ENCODE measurements at places on chromosomes 11 and 22.

DNA sequence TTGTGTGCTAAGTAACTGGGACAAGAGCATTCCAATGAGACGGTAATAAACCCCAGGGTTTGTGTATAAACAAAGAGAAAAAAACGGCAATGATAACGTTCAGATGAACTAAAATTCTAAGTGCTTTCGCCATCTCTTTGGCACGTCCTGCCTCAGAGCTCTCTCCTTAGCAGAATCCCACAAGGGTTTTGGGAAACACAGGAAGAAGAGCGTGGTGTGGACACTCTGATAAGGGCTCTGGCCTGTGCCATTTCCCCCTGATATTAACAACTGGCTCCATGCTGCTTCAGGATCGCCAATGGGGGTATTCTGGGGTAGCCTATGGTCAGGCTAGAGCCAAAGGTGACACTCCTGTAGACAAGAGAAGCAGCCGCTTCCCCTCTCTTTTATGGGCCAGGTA is 18.4 kb downstream of the ABCC8 start:
- no peak for DNase-seq

DNA sequence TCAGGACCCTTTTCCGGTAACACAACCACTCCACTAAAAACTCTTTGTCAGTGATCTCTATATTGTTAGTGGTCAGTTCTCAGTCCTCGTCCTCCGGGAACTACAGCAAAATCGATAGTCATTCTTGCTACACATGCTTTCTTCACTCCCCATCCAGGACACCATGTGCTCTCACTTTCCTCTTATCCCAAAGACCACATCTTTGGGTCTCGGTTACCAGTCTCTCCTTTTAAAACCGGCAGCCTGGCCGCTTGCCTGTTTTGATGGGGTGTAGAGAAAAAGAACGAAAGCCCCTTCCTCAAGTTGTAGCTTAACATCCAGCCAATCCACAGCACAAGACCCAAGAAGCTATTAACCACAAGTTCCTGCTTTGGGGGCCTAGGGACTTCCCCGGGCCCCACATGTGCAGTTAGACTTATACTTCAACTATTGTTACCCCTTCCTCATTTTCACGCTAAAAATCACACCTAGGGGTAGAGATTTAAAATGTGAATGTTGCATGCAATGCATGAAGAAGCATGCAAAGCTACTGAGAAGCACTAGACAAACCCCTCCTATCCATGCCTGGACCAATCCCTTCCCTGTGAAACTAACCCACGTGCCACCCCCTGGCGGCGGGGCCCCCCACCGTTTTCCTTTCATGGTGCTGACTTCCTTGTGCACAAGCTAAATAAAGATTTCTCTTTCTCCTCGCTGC is 1.5 kb upstream of the TOLLIP start:
- DNase-seq = no peak

DNA sequence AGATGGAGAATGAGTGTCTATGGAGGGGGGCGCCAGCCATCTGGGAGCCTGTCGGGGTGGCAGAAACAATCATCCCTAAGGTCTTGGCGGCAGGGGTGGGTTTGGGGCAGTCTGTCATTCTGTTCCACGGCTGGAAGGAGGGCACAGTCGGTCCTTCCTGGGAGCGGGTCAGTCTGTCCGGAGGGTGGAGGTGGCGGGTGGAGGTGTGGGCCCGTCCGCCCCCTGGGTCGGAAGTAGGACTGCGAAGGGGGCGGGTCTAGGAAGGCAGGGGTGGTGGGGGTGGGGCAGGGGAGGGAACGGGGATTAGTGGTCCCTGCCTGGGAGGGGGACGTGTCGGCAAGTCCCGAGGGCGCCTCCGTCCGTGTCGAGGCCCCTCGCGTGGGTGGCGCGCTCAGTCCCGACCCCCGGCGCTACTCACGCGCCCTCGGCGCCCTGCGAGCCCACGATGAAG is 461 bp downstream of the TBC1D10A start:
- DNase-seq = no peak

DNA sequence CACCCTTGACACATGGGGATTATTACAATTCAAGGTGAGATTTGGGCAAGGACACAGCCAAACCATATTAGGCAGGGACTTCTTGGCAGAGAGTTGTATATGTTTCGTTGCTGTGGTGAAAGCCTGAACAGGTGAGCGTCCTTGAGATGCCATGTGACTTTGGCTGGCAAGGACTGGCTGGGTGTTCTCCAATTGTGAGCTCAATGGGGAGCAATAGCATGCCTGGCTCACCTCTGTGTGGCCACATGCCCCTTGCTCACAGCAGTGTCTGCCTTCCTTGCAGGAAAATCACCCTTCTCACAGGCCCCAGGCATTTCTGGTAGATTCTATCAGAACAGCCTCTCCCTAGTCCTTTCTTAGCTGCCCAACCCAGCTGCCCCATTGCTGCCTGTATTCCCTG is 105.5 kb downstream of the PARVA start:
- DNase-seq = no peak

GRCh38 chr11:114075891-114076441 is 16.5 kb downstream of the ZBTB16 start:
- DNase-seq = no peak

GRCh38 chr11:113840932-113841664 is 34.3 kb downstream of the USP28 start:
- DNase-seq = no peak

- no peak for DNase-seq
These were observed 103.1 kb downstream of the NAT10 start for GRCh38 chr11:34208266-34209135.

DNA sequence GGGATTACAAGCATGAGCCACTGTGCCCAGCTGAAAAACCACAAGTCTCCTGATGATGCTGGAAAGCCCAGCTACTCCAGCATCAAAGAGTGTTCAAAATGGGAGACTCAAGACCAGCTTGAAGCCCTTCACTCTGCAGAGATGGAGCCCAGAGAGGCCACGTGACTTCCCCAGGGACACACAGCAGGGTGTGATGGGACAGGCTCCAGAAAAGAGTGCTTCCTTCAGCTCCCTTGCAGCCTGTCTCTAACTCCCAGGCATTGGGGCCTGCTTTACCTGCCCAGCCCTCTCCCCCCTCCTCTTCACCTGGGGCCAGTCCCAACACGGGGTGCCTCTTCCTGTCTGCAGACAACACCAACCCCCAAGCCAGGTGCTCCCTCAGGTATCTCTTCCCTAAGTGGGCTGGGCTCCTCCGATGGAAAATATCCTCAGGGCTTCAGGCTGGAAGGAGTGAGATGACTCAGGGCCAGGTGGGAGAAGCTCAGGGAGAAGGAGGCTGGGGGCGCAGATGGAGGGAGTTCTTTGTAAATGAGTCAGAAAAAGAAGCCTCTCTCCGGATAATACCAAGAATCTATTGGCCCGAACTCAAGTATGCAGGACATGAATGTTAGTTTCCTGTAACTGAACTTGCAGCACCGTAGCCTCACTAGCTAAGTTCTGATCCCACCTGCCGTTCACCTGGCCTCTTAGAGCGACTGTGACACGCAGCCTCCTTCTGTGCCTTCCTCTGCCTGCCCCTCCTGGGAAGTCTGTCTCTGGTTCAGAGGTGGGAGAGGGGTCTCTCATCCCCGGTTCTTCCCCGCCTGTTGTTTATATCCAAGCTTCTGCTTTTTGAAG is 326.6 kb downstream of the MN1 start:
- DNase-seq = no peak

- no peak for DNase-seq
These were observed 2.9 kb downstream of the CHID1 start for GRCh38 chr11:907668-908067.

- no peak for DNase-seq
These were observed 30.5 kb upstream of the FNBP4 start for GRCh38 chr11:47797633-47798032.

DNA sequence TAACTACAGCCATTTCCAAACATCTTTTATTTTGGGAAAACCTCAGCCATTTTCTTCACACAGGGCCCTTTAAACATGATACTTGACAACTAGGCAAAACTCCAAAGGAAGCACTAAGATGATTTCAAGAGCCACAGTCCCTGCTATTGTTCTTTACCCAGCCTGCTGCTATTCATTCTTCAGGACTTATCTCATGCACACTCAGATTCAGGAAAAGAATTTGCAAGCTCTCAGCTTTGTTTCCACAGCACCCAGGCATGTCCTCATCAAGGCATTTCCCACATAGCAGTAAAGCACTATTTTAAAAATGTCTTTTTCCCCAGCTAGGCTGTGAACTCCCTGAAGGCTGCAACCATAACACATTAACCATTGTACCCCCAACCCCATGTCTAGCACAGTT is 609.3 kb upstream of the CCDC90B start:
- DNase-seq = no peak

DNA sequence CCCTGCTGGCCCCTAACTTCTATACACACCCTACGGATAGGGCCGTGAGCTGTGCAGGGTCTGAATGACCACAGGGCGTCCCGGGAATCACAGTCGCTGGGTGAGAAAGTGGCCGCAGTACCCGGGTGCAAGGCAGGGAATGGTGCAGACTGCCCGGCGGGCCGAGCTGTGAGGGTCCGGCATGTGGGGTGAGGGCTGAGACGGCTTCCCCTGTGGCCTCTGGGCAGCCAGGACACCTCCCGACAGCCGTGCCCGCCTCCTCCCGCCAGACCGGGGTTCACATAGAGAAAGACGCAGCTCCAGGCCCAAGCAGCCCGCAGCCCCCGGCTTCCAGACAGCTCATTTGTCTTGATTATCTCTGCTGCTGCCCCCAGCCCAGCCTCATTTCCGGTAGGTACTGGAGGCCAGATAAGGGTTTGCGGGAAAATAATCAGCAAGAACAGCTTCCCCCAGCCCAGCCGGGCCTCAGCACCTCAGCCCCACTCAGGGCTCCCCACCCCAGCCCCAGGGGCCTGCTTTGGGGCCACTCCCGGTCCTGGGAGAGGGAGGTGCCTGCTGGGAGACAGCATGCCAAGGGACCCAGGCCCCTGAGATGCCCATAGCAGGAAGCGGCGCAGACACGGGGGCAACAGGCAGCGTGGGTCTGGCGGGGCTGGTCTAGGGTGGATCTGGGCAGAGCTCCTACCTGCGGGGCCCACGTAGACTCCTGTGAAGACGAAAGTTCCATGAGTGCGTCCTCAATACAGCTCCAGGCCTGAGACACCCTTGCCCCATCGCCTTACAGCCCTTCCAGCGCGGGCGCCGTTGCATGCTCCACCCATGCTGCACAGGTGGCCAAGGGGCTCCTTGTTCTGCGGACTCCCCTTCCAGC is 123.1 kb downstream of the BRD1 start:
- no peak for DNase-seq

DNA sequence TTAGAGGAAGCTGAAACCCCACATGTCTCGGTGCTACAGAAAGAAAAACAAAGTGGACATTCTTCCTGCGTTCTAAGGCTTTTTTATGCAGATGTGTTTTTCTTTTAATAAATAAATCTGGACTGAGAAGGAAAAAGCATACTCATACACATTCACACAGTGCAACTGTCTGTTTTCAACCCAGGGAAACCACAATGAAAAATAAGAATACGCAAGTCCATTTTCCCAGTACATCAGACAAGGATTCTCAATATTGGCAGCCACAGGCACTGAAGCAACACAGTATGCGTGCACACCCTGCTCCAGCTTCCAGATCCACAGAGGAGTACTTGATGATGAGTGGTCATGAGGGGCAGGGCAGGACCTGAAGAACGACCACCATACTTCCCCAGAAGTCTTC is 86.9 kb downstream of the ETS1 start:
- no peak for DNase-seq
